Central memory CD4-positive, alpha-beta T cell (primary cell): ENCODE measurements at places on chromosomes 3 and 15.
A peak's percentile ranks its signal among the peaks of the same experiment; 100 is the strongest.

DNA sequence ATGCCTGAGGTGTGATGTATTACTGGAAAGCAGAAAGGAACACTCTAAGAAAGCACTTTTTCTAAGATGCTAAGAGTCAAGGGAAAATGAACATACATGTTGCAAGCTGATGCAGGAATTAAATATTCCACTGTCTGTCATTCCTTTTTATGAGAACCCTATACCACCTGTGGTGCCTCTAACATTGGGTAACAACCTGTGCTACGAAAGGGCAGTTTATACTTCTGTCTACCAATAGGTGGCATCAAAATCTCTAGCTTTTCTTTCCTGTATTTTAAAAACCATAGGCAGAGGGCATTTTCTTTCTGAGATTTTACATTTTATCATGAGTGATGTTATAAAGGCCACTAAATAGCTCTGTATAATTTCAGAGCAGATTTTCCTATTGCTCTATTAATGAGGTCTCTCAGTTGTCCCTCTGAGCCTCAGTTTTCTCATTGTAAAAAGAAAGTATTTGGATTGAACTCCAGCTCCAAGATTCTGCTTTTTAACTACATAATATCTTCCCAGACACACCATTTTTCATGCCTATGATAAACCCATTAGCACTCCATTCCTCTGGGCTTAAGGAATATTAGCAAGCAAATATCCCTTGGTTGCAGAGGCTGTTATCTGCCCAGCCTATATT, 3.5 kb upstream of the CPNE4 start:
- DNase-seq: no peak

DNA sequence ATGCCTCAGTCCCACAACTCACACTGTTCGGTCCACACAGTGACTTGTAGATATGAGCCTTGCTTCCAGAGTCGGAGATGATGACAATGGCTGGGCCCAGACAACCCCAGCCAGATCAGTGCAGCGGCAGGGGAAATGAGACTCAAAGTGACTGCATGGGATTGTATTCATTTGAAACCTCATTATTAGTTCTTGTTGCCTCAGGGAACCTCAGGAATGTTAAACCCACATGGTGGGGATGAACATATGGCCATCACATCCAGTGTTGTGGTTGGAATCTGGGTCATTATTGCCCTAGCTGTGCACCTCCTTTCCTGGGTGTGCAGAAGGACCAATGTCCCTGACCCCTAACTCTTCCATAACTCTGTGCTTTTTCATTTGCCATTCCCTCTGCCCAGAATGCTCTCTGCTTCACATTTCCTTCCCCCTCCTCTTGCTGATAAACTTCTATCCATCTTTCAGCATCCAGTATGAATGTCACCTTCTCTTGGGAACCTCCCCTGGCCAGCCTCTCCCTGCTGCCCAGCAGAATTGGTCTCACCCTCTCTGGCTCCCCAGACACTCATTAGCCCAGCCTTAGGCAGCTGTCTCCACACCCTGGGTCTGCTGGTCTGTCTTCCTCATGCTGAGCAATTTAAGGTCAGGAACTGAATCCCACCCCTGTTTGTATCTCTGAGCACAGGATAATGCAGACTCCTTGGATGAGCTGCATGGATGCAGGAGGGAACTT, 67.0 kb upstream of the TNFAIP8L3 start:
- DNase-seq: no peak

GRCh38 chr15:48191574-48192225, at the start of gene CTXN2:
Gene CTXN2, plus strand, starts transcription at chr15:48191665. Its CDS starts 9,636 bp downstream, at chr15:48201301.
- DNase-seq: no peak

- peak; percentile 26 for DNase-seq
These were observed 112.4 kb upstream of the BHLHE40 start for GRCh38 chr3:4866866-4867265.

DNA sequence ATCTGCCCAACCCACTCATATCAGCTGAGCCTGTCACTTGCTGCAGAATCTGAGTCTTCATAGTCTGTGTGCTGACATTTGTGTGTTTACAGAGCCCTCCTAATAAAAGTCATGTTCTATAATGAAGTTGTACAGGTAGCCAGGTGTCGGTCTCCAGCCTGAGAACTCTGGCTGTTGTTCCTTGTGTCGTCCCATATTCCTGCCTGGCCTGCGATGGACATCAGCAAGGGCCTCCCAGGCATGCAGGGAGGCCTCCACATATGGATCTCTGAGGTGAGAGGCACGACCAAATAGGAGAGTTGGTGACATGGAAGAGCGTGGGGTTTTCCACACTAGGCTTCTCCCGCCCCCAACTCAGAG, 2.9 kb downstream of the VILL start:
- no peak for DNase-seq

DNA sequence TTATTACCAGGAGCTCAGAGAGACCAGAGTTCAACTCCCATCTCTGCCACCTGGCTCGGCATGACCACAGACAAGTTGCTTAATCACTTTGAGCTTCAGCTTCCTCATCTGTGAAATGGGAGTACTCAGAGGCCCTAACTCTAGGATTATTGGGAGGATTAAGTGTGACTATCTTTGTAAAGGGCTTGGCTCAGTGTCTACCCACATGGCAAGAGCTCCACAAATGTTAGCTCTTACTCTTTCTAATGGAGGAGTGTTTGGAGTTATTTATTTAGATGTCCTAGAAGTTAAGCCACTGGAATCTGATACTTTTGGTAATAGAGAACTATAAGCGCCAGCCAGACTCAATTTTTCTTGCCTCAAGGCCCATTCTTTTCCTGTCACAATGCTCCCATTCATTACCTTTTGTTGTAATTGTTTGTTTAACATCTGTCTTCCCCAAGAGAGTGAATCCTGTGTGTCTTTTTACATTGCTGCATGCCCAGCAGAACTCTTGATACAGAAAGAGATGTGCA, 12.3 kb upstream of the LMCD1 start:
- no peak for DNase-seq

DNA sequence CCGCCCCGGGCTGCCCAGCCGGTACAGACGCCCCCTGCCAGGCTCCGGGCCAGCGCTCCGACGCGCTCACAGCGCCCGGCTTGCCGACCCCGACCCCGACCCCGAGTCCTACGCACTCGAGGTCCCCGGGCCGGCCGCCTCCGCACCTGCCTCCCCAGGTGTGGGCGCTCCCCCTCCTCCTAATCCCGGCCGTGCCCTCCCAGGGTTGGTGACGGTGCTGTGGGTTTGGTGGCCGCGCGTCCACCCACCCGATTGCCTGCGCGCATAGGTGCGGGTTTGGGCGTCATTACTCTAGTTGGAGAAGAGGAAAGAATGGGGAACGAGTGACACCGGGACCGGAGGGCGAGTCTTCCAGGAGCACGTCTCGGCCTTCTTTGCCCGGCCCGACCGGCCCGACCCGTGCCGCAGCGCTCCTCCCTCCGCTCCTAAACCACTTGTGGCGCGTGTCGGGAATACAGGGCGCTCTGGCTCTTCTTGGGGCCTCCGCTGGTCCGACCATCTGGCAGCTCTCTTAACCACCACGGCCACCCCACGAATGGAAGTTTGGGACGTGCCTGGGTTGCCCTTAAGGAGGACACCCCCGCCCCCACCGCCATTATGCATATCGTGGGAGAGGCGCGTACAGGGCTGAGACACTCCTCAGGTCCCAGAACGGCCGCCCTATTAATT, 810 bp upstream of the THRB start:
- no peak for DNase-seq

GRCh38 chr3:8760091-8760490, 9.3 kb downstream of the OXTR start:
- DNase-seq: no peak

DNA sequence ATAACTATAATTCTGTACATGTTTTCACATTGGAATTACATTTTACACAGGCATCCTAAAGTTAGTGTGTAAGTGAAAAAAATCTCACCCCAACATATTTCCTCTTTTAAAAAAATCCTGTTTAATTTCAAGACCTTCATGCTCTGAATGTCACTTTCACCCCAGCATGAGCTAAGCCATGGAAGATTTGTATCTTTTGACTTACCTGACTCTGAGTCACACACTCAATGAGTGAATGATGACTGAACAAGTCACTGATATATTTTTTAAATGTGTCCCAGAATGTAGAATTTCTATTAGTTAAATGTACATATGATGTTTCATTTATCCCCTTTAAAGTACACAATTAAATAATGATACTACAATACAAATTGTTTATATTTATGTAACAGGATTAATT, 199.9 kb upstream of the RBMS3 start:
- no peak for DNase-seq

GRCh38 chr15:64503197-64503596, 42.8 kb downstream of the ZNF609 start:
- DNase-seq: peak; percentile 1

DNA sequence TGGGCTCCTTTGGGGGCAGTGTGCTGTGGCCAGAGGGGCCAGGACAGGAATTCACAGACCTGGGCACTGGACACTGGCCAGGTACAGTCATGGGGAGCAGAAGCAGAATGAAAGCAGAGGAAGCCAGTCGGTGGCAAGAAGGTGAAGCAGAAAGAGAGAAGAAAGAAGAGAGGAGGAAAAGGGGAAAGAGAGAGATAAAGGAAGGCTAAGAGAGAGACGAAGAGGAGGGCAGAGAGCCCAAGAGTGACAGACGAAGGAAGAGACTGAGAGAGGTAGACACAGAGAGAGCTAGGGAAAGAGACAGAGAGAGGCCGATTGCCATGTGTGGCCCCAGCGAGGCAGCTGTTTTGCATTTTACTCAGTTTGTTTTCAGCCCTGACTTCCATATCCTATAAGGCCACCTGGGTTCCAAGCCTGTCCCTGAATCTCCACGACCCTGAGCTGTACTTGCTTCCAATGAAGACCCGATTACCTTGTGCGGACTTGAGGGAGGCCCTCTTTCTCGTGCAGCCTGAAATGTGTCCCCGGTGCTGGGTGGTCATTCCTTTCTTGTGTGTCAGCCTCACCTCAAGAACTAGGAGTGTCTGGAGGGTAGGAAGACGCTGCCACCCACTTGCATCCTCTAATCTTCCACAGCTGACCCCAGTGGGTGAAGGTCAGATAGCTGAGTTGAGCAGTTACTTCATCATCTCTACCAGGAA, 73.9 kb downstream of the LSM3 start:
- no peak for DNase-seq

DNA sequence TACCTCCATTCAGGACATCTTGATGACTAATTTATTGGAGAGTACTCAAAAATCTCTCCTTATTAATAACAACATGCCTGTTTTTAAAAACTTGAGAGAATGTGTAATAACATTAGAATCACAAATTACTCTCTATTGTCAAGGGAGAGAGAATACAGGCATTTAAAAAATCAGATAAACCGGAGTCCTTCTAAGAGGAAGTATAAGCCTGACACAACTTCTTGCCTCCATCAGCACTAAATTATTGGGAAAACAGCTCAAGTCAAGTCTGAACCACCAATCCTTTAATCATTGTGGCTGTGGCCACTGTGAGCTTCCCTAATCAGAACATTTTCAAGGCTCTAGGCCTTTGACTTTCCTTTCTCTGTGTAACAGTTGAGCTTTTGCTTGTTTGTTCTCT, 38.0 kb downstream of the SSR3 start:
- no peak for DNase-seq

DNA sequence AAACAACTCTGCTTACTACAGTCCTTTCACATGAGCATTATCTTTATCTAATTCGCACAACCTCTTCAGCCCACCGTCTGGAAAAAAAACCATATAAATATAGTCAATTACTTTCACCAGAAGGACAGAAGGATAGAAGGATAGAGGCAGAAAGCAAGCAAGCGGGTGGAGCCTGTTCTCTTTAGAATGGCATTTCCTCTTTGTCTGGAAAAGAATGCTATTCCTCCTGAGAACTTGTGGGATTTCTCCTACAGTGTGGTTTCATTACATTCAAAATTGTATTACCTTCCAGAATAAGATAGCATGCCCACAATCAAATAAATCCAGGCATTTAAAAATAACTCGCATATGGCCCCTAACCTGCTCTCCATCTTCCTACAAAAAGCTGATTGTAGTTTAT, 23.1 kb downstream of the SLC30A4 start:
- no peak for DNase-seq

- no peak for DNase-seq
These were observed 75.1 kb downstream of the CLDN11 start for GRCh38 chr3:170493712-170494182.

- no peak for DNase-seq
These were observed 12.2 kb downstream of the CALML4 start for GRCh38 chr15:68192804-68193486.
